ENCODE measurements at places on chromosomes 13 and 19.

GRCh38 chr19:18167011-18167410 lies 6.6 kb upstream of the IFI30 start:
- DNase-seq: no peak

GRCh38 chr19:38425222-38425809 lies 703 bp downstream of the RASGRP4 start:
- DNase-seq: no peak

- DNase-seq: no peak
Observed at GRCh38 chr19:46717716-46718143, 816 bp upstream of the PRKD2 start.

DNA sequence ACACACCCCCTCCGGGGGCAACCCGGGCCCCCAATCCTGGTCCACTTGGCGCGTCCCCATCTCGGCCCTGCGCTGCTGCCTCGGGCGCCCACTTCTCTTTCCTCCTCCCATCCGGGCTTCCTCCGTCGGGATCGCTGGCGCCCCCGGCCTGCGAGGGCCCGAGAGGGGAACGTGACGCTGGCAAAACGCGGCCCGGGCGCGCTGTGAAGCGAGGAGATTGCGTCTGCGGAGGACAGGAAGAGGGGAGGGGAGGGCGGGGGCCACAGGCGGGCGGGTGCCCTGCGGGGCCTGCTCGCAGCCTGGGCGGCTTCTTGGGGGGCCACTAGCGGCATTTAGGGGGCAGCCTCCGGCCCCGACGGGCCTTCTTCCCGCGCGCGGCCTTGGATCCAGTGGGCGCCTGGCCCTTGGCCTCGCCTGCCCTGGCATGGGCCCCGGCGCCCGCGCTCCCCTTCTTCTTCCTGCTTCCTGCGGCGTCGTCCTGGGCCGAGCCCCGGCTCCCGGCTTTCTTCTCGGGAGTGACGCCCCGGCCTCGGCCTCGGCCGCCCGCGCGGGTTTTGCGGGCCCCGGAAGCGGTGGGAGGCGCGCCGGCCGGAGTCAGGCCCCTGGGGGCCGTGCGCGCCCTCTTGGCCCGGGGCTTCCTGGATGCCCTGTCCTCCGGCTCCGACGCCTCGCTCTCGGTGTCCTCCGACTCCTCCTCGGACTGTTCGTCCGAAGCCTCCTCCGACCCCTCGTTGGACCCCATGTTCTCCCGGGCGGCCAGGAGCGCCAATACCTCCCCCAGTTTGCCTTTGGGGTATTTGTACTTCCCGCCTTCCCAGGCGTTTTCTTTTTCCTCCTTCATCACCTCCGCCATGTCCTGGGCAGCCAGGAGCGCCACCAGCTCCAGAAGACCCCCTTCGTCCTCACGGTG lies 2.2 kb downstream of the PNMA8B start:
- no peak for DNase-seq

- no peak for DNase-seq
Observed at GRCh38 chr19:48405850-48406249, 12.4 kb downstream of the GRIN2D start.

- no peak for DNase-seq
Observed at GRCh38 chr19:42250183-42250665, 4.7 kb downstream of the ERF start.

- no peak for DNase-seq
Observed at GRCh38 chr19:43934055-43934984, 762 bp downstream of the ZNF45 start.

GRCh38 chr13:25752957-25753551 lies 298.8 kb downstream of the SHISA2 start:
- DNase-seq: no peak

DNA sequence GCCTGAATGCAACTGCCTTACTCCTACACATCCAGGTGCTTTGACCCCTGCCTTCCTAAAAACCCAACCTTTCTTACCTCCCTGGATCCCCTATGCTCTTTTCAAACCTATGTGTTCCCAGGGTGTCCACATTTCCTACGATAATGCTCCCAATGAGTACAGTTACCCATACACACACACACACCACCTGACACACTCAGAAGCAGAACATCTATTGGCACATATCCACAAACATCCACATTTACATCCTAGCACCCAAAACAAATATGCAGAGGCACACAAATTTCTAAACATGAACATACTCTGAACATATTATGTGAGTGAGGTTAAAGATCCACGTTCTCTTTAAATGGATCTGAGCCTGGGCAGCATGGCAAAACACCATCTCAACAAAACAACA lies 22.4 kb upstream of the PLAUR start:
- no peak for DNase-seq

DNA sequence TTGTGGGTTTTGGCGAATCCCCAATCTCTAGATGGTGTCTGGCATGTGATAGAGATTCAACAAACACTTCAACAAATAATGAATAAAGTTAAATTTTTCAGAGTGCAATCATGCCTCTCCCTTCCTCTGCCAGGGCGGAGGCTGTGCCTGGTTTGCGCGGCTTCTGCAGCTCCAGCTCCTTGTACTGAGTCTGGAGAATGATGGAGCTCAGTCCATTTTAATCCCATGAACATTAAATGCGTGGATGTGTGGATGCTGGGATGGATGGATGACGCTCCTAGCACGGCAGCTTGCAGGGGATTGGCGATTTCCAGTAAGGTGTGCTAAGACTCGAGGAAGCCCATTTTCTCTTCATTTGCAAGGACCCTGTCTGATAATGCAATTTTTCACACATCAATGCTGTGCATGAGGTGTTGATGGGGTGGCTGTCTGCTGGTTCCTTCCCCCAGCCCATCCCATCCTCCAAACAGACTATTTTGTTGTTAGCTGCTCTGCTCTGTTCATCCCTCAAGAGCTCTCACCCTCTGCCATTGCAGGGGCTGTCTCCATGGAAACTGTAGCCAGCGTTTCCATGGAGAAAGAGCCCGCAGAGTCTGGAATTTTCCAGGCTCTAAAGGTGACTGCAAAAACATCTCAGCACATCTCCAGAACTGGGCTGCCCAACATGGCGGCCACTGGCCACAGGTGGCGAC lies 92.6 kb upstream of the PEG3 start:
- no peak for DNase-seq

DNA sequence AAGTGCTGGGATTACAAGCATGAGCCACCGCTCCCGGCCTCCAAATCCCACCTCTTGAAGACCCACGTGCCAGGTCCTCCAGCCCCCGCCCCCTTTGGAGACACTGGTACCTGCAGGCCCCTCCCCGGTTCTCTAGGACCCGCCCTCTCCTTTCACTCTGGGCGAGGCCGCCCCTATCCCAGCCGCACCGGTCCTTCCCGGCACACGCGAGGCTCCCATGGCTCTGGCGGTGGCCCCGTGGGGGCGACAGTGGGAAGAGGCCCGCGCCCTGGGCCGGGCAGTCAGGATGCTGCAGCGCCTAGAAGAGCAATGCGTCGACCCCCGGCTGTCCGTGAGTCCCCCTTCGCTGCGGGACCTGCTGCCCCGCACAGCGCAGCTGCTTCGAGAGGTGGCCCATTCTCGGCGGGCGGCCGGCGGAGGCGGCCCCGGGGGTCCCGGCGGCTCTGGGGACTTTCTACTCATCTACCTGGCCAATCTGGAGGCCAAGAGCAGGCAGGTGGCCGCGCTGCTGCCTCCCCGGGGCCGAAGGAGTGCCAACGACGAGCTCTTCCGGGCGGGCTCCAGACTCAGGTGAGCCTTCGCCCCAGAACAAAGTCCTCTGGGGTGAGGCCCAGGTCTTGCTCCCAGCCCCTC lies at the start of gene CBLC:
Gene CBLC, plus strand, starts transcription at position 176 of the 633 bp plus-strand sequence. Its CDS starts 42 bp downstream, at position 218.
- DNase-seq: no peak

GRCh38 chr19:38792250-38793111 lies 3.5 kb downstream of the LGALS7B start:
- DNase-seq: no peak

DNA sequence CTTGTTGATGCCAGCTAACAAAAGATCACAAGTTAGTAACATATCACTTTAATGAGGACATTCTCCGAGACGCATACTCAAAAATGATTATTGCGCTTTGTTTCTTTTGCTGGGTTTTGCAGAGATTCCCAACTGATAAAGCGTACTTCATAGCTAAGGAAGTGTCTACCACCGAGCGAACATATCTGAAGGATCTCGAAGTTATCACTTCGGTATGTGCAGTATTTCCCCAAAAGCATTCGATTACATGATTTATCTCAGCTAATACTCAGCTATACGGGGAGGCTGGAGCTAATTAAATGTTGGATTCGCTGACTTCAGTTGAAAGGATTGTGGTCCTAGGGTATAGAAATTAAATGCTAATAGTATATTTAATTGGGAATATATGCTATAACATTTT lies 166.3 kb downstream of the STK24 start:
- DNase-seq: no peak

DNA sequence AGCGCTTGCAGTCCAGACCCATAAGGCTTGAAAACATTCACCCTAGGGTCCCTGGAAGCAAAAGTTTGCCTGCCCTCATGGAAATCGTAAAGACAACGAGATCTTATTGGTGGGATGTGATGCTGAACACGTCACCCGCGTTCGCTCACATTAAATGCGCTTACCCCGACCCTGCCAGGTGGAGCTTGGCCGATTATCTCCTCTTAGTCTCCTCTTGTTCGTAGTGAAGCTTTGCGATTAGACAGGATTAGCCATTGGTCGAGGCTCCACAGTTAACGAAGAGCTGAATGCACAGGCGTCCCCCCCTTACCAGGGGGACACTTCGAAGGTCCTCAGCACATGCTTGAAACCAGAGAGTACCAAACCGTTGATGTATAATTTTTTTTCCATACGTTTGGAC lies 16.0 kb upstream of the KDM4B start:
- DNase-seq: no peak

DNA sequence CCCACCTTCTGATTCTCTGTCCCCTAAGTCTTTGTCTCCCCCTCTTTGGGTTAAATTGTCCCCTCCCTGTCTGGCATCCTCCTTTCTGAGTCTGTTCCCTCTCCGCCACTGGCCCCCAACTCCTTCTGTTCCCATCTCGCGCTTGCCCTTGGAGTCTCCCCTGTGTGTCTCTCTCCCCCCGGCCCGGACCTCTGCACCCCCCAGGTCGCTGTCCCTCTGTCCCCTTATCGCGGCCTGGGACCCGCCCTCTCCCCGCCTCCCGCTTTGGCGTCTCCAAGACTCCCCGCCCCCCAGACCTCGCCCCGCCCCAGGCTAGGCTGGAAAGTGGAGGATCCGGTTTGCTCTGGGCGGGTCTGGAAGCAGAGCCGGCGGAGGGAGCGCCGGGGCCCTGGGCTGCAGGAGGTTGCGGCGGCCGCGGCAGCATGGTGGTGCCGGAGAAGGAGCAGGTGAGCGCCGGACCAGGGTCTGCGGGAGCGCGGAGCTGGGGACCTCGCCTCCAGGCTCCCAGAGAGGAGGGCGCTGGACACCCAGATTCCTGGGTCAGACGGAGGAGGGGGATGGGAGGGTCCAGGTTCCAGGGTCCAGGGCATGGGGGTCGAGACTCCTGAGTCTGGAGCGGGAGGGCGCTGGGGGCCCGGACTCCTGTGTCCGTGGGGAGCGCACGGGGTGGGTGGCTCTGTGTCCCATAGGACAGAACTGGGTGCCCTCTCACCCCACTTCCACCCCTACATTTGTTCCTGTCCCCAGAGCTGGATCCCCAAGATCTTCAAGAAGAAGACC lies at the start of gene TRPM4:
Gene TRPM4, plus strand, starts transcription at position 348 of the 780 bp plus-strand sequence. Its CDS starts 75 bp downstream, at position 423.
- peak; percentile 80 for DNase-seq

All from G401 (cell line).